ENCODE measurements at places on chromosomes 5 and 9. TPM values are rescaled to one million over a fixed set of nuclear protein-coding genes. Genes with fewer than 3 reads are reported as not detected.

- no peak for DNase-seq
Measured at GRCh38 chr9:110303133-110303532, 34.5 kb downstream of the TXNDC8 start.

DNA sequence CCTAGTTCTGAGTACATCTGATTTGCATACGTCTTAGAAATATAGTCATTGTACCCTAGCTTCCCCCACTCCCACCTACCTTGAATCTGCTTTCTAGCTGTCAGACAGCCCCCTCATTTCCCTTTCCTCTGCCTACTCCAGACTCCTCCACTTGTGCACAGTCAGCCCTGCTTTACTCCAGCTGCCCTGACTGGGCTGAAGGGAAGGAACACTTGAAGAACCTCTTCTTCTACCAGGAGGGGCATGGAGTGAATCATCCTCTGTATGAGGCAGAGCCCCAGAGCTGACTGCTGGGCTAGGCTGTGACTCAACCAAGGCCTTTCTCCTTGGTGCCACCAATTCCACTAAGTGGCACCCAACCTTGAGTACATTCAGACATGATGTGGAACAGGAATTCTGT lies 18.1 kb upstream of the ZFR start:
- no peak for DNase-seq

- no peak for DNase-seq
Measured at GRCh38 chr9:80892703-80893102, 796.6 kb downstream of the TLE1 start.

GRCh38 chr5:61949054-61949678 lies 356.8 kb upstream of the KIF2A start:
- no peak for DNase-seq

- no peak for DNase-seq
Measured at GRCh38 chr5:167754501-167755021, 536.9 kb upstream of the WWC1 start.

DNA sequence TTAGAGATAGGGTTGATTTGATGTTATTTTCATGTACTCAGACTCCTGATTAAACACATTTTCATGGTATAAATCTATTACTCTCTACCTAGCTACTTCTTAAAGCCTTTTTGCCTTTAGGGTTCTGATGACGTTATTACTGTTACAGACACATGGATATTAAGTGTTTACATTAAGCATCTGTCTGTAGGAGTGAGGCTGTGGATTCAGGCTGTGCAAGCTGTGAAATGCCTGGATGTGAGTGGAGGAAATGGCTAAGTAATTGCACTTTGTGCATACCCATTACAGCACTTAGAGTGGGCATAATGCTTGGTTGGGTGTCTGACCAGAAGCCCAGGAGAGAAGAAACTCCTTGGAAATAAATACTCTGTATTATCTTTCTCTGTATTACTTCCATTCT lies 186.8 kb downstream of the SNX18 start:
- DNase-seq, result no peak

- peak; percentile 87 for DNase-seq
Measured at GRCh38 chr5:172733131-172733973, 37.6 kb downstream of the DUSP1 start.

DNA sequence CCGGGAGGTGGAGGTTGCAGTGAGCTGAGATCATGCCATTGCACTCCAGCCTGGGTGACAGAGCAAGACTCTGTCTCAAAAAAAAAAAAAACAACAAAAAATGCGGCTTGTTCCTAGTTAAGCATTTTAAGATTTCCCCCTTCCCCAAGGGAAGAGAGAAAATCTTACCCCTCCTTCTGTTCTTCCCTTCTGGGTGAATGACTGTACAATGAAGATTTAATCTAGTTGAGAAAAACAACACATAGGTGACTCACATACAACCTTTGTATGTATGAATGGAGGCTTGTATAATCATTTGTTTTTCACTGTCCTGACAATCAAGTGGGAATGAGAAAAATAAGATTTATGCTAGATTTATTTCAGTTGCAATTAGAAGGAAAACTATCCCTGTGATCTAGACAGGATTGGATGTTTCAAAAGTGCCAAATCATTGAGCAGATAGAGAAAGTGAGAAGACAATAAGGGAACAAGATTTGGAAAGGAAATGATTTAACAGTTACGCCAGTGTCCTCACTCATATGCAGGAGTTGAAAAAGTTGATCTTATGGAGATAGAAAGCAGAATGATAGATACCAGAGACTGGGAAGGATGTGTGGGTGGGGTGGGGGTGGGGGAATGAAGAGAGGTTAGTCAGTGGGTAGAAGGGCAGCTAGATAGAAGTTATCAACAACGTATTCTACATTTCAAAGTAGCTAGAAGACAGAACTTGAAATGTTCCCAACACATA lies 16.7 kb downstream of the GDA start:
- DNase-seq, result no peak

DNA sequence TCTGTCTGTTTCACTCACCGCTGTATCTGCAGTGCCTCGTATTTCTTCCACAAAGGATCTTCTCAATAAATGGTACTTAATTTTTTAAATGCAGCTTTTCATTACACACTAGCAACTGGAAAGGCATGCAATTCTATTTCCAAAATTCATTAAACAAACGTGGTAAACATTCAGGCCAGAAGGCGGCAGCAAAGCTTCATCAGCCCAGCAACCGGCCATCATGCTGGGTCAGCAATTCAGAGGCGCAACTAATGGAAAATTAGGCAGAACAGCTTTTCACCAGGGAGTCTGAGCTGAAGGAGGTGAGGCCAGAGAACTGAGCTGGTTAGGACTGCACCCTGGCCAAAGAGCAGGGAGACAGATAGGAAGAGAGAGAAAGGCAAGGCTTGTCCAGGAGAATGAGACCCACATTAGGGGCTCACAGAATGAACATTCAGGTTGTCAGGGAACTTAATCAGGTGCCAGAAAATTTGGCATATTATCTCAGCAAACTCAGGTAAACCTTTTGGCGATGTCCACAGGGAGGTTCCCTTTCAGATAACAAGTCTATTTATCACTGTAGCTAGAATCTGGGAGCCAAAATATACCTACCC lies 17.7 kb upstream of the RNF180 start:
- DNase-seq, result peak; percentile 79

GRCh38 chr5:141413540-141414069 lies 818 bp downstream of the PCDHGA10 start:
- DNase-seq, result no peak

GRCh38 chr9:122827761-122828093 lies 661 bp downstream of the PDCL start:
- DNase-seq, result no peak

DNA sequence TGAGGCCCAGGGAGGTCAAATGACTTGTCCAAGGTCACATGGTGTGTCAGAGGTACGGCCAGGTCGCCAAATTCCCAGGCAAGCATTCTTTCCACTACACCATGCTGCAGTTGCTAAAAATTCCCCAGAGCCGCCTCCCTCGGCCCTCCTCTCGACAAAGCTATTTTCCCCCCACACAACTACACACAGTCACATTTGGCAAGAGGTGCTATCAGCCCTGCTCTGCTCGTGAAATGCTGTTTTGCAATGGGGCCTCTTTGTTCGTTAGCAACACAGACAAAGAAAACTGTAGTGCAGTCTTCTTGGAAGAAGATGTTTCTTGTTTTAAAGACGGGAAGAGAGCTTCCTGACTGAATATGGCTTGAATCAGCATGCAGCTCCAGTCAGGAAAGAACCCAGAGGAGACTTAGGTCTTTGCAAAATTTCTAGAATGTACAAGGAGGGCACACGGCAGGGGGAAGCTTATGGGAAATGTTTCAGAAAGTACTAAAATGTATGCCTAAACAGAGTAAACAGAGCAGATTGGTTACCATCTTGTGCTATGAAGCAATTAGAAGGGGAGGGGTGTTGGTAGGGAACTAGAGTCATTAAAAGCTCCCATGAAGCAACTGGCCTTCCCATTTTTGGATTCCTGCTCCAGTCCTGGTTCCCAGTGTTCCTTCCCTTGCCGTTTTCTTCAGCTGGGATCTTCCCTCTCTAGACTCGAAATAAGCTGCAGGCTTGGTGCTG lies 14.2 kb downstream of the SLIT3 start:
- no peak for DNase-seq

DNA sequence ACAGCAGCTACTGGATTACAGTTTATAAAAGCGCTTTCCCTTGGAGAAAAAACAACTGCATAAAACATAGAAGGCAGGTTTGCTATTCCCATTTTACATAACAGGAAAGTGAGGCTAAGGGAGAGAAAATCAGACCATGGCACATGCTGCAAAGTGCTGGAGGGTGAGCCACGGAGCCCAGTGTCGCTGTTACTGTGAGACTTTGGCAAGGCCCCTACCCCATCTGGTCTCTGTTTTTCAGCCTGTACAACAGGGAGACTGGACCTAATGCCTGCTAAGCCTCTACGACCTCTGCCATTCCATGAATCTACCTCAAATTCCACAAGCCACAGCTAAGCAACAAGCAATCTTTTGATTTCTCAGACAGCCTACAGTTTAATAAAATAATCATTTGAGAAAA lies 139.2 kb downstream of the GABBR2 start:
- no peak for DNase-seq

GRCh38 chr5:105616599-105616998 lies 2054.0 kb upstream of the NUDT12 start:
- DNase-seq, result no peak

DNA sequence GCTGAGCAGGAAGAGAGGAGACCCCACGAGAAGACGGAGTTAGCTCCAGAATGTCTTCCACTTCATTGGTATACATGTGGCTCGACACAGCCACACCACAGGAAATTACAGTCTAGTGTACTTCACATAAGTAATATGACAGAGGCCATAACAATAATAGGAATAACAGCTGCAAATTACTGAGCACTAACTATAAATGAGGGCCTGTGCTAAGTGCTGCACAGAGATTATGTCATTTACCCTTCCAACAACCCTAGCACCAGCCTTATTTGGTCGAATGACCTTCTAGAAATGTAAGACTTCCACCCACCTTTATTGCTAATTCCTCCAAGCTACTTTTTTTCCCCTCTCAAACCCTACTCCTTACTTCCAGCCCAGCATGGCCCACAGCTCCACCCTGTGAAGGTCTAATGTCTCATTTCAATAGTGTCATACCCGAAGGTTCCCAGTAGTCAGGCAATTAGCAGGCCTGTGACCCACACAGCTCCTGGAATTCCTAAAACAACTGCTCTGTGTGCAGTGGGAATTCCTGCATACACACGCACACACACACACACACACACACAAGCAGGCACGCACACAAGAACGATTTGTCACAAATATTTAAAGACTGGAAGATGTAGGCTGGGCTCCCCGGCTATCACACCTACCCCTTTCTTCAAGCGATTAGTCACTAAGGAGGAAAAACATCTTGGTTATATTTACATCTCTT lies 134.5 kb downstream of the FRMD3 start:
- no peak for DNase-seq

Gene PCDHGA8
- total RNA-seq, result 3.6 TPM

Gene SLC34A3
- not detected for total RNA-seq

Gene CSF1R
- total RNA-seq, result 23.4 TPM

Gene PCDHGB7
- 22.8 TPM for total RNA-seq

Gene TSLP
- 0.57 TPM for total RNA-seq

Gene PPP3R2
- not detected for total RNA-seq

Gene DND1
- total RNA-seq, result 0.43 TPM

Gene FBN2
- total RNA-seq, result 1.2 TPM

Gene WDR31
- 3.3 TPM for total RNA-seq

Data from ovary (tissue), 10 donors.